Liver (tissue), 10 donors: ENCODE measurements at places on chromosomes 3 and 15. TPM values are rescaled to one million over a fixed set of nuclear protein-coding genes. Genes with fewer than 3 reads are reported as not detected.

DNA sequence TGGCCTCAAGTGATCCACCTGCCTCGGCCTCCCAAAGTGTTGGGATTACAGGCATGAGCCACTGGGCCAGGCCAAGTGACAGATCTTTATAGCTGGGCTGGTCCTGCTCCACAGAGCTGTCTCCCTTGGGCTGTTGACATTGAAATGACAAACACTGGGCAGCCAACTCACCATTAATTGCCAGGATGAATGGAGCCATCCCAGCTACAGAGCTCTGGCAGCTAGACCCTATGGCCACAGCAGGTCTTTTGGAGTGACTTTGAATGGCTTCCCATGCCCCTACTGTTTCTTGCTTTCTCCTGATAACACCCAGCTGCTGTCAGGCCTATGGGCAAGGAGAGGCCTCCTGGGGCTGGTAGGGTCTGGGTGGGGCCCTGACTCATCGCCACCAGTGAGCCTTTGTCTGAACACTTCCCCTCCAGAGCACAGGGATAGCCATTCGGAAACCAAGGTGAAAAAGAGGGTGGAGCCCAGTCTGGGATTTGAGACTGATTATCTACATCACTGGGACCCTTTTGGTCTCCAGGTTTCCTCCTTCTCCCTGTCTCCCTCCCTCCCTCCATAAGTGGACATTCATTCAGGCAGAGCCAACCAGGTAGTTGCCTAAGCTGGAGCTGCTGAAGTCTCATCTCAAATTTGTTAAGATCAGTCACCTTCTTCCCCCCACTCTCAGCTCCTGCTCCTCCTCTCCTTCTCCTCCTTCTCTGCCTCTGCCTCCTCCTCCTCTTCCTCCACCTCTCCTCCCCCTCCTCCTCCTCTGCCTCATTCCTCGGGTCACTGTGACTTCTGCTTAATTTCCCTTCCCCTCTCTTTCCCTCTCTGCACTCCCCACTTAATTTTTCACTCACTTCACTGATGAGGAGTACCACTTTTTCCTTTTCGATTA is 34.0 kb downstream of the BHLHE40 start:
- DNase-seq: no peak

DNA sequence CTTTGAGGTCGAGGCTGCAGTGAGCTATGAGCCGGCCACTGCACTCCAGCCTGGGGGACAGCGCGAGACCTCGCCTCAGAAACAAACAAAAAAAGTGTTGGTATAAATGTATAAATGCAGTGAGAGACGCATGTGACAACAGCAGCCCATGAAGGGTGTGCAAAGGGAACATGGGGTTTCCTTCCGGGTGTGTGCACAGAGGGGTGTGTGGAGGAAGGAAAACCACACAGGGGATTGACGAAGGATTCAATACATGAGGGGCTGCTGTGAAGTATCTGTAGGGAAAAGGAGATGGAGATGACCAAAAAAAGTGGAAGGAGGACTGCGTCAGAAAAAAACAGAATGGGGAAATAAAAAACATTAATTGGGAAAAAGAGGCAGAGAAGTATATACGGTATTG is 1.1 kb downstream of the MTFMT start:
- DNase-seq: no peak

DNA sequence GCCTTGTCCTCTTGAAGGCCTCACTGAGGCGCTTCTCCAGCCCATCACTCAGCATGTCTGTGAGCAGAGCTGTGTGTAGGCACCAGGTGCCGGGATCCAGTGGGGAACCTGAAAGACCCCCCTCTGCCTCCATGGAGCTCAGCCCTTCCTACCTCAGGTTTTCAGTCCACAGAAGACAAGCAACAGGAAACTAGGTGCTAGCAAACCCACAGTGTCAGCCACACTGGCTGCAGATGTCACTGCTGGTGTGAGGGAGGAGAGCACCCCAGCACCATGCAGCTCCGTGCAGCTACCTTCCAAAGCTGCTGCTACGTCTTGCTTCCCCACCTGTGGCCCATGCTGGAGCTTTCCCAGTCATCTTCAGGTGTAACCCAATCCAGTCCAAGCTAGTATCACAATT is 17.9 kb downstream of the PSTPIP1 start:
- no peak for DNase-seq

DNA sequence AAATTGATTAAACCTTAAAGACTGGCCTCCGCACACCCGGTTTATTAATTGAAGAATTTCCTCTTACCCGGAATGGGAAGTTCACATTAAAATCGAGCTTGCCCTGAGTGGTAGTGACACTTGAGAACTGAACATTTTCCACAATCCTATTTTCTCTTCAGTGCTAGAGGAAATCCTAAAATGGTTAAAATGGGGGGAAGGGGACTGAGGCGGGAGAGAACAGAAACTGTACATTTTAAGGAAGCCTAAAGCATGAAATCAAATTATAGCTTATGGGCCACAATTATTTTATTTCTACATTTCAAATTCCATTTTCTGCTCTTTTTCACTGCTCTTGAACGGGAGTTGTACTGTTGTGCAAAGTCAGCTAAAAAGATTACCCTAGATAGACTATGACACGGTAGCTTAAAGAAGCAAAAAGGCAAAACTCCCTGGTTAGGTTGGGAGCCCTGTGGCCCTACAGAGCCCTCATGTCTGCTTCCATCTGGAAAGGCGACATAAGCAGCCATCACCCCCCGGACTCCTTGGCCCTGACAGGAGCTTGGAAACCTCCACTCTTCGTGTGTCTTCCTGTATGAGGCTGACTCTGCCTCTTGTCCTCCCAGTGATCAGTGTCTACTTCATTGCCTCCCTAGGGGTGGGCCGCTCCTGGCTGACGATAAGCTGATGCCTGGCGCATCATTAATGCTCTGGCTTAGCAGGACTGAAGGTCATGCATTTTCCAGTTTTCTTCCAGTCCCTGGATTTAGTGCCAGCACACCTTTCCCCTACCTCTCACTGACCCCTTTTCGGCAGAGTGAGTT is 79.3 kb downstream of the EEFSEC start:
- no peak for DNase-seq

DNA sequence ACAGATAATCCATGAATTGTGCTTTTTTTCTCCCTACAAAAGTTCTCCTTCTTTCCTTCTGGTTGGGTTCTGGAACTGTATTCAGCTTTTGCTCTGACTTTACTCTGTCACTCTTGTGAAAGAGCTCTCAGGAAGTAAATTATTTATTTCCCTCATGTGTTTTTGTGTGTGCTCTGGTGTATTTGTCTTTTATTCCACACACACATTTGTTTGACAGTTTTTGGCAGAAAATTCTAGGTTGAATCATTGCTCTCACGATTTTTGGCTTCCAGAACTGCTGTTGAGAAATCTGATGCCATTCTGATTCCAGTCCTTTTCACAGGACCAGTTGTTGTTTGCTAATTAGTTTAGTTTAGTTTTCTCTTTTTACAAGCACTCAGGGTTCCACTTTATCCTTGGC is 172.8 kb downstream of the PLCH1 start:
- DNase-seq: no peak

DNA sequence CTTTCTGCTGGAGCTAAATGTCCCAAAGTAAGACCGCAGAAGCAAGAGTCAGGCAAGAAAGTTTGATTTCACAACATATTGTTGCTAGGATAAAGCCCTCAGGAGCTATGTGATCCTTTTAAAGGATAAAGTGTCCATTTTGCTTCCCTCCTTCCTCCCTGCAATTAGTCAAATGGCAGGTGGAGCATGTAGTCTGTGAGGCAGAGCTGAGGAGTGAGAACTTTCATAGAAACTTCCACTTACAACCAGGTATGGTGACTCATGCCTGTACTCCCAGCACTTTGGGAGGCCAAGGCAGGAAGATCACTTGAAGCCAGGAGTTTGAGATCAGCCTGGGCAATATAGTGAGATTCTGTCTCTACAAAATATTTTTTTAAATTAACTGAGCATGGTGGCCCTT is 25.2 kb upstream of the RHCG start:
- DNase-seq: no peak

DNA sequence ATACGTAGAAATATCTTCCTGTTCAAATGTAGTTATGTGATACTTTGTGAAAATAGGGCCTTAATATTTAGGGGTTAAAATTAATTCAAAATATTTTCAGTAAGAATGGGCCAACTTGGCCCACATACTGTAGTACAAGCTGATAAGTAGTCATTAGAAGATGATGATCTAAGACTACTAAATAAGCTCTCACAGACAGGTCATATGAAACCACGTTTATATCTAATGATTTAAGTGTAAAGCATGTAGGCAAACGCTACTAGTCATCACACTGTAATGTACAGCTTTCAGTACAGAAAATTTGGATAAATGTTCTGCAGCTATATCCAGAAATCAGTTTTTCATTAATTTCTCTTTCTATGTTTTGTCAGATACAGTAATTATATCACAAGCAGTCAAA is 228.6 kb downstream of the UBE2E2 start:
- DNase-seq: no peak

- no peak for DNase-seq
These were observed 16.3 kb upstream of the A4GNT start for GRCh38 chr3:138148503-138148902.

GRCh38 chr3:172101107-172101506 is 61.7 kb downstream of the FNDC3B start:
- no peak for DNase-seq

DNA sequence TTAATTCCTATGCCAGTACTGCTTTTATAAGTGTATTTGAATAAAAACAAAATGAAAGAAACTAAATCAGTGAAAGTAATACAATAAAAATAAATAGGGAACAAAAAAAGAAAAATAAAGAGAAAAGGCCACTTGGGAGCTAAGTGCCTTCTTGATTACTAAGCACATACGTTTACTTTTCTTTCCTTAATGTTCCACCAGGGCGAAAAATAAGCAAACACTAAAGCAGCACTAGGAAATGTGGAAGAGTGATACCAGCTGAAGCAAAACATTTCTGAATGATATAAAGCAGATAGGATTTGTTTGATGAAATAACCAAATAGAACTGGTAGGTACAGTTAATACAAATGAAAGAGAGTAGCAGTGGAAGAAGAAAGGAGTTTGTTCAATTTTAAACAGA is 132.8 kb upstream of the ZPLD1 start:
- DNase-seq: no peak

DNA sequence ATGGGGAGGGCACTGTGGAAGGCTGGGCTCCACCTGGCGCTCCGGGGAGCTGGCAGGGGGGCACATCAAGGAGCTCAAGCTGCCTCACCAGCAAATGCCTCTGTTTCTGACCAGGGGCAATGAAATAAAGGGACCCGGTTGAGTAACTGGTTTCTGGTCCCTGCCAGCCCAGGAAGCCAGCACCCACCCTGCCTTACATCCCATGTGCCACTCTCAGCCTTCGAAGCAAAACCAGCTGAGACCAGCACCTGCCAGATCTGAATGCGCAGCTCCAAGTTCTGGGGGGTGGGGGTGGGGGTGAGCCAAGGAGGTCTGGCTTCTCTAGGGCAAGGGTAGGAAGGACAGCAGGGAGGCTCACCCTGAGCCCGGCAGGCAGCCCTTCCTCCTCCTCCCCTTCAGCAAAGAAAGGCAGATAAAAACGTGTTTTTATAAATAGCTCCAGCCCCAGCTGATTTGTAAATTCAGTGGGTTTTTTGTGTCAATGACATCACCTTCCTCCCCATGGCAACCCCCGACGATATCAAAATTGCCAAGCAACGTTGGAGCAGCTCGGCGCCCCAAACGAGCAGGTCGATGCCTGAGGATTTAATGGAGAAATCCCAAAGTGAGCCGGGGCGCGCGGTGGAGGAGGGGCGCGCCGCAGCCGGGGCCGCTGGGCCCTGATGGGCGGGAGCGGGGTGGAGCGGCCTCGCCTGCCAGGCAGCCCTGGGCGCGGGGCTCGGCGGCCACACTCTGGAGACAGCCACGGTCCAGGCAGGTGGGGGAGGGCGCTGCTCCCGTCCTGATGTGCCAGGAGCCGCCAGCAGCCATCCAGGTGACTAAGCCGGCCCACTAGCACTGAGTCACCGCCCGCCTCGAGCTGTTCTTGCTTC is at the start of gene PAK6:
PAK6 (plus strand) TSS at position 532 of the 872 bp plus-strand sequence. CDS start 25,723 bp downstream, outside the sequence.
- DNase-seq: no peak

GRCh38 chr3:65884071-65884470 is 154.6 kb downstream of the MAGI1 start:
- no peak for DNase-seq

- no peak for DNase-seq
These were observed 46.9 kb upstream of the NEDD4 start for GRCh38 chr15:56040081-56041035.

GRCh38 chr3:88167173-88167572 is 17.4 kb downstream of the C3orf38 start:
- DNase-seq: no peak

GRCh38 chr3:129001806-129002572 is 885 bp downstream of the EFCC1 start:
- DNase-seq: no peak

GRCh38 chr3:124650798-124651197 is 79.5 kb upstream of the UMPS start:
- no peak for DNase-seq

DNA sequence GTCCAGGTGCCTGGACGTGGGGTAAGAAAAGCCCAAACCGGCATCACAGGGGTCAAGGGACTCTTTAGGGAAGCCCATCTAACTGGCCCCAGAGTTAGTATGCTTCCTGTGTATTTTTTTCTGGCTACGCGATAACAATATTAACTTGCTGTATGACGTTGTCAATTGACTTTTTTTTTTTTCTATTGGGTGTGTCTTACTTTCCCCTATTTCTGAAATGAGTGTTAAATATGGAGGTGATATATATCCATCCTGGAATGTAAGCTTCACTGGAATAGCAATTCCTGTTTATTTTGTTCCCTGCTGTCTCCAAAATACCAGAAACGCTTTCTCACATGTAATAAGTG is 598 bp upstream of the GMNC start:
- DNase-seq: no peak

- DNase-seq: no peak
These were observed 65.4 kb downstream of the KCNH8 start for GRCh38 chr3:19213603-19214220.

GRCh38 chr3:69004138-69004537 is 9.3 kb downstream of the EOGT start:
- DNase-seq: no peak

The MCF2L2 gene
- 0.02 TPM for polyA plus RNA-seq

The CA12 gene
- 0.07 TPM for polyA plus RNA-seq

The SLC12A1 gene
- 0.13 TPM for polyA plus RNA-seq

The GOLGA6L4 gene
- polyA plus RNA-seq: 0.28 TPM

The MNS1 gene
- polyA plus RNA-seq: 0.45 TPM

The WDR49 gene
- polyA plus RNA-seq: not detected

The PARP9 gene
- polyA plus RNA-seq: 34.8 TPM

The DOCK3 gene
- 0.01 TPM for polyA plus RNA-seq

The CRABP1 gene
- not detected for polyA plus RNA-seq

The ISL2 gene
- polyA plus RNA-seq: 0.03 TPM

The CYP8B1 gene
- polyA plus RNA-seq: 229 TPM
